Stimulated activated CD4-positive, alpha-beta T cell treated with anti-CD3 and anti-CD28 coated beads, Interleukin-12 subunit alpha, Interleukin-12 subunit beta, amount 100 ng/mL, for 48 hours (primary cell): ENCODE measurements at places on chromosomes 1 and 21.
A peak's percentile ranks its signal among the peaks of the same experiment; 100 is the strongest.

DNA sequence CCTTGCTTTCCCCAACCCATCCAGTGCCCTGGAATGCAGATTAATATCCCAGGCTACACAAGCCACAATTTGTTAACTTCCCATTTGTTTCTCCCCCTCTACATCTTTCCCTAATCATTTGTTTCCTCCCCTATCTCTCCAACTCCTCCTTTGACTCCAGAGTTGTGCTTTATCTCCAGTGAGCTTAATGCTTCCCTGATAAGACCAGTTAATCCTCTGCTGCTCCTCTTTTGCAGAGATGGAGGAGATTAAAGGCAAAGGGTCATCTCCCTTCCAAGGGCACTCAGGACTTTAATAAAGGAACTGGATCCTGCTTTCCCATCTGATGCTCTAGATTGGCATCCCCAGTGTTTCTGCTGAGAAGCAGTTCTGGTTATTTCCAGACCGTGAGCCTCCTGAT, 7.1 kb downstream of the FAM78B start:
- no peak for DNase-seq

- peak; percentile 65 for DNase-seq
Observed at GRCh38 chr1:154760469-154760933, 109.6 kb downstream of the KCNN3 start.

- peak; percentile 36 for DNase-seq
Observed at GRCh38 chr1:200866521-200866920, 6.3 kb upstream of the GPR25 start.

DNA sequence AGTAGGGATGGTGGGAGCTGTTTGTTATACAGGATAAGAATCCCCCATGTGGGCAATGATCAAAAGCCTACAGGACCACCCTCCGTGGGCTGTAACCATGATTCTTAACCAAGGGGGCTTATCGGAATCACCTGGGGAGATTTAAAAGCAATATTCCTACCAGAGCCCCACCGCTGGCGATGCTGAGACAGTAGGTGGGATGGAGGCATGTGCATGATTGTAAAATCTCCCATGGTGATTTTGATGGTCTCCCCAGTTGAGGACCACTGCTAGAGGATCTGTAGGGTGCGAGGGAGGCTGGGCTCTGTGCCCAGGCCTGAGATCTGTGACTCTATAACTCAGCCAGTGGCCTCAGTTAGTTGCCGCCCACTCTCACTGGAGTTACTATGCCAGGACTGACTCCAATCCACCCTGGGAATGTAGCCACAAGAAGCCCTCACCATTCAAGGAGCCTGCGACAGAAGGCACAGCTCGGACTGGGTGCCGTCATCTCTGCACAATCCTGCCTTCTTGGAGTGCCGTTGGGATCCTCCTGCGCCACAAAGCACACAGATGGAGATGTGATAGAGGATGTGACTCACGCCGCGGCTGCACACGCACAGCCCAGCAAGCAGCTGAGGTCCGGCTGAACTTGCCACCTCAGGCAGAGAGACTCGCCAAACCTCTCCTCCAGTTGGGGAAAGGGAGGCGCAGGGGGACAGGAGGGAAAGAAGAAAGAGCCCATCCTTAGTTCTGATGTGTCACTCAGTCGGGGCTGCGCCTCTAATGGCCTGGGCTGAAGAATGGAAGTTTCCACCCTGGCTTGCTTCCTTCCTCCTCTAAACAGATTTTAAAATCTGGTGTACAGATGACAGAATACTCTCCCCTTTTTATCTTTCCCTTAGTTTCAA, 26.5 kb downstream of the AKNAD1 start:
- DNase-seq = no peak

GRCh38 chr1:26049531-26050247, 3.8 kb upstream of the SLC30A2 start:
- DNase-seq = no peak

DNA sequence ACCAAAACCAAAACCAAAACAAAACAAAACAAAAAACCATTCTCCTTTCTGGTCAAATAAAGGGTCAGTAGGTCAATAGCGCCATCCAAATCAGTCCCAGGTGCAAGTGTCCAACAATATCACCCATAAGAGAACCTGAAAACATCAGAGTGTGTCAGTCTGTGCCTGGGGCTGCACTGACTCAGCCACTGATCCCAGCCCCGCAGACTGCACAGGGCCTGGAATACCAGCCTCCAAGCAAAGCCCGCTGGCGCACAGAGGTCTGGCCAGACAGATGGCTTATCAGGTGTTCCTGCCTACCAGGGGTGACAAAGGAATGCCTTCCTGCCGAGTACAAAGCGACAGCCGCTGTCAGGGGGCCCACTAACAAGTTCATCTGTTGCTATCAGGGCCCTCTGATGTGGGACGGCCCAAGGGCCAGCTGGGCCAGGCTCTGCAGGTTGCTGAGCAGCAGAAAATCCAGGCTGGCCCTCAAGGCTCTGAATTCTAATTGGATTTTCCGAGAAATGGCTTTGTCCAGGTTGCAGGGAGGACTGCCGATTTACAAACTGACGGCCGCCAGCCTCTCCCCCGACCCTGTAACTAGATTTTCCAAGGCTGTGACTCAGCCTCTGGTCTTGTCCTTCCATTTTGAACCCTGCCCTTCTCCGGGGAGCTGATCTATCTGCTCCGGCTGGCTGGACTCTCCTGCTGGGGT, 13.7 kb upstream of the TMEM51 start:
- DNase-seq = no peak

GRCh38 chr1:160978510-160978927, 23.9 kb upstream of the ITLN2 start:
- no peak for DNase-seq

DNA sequence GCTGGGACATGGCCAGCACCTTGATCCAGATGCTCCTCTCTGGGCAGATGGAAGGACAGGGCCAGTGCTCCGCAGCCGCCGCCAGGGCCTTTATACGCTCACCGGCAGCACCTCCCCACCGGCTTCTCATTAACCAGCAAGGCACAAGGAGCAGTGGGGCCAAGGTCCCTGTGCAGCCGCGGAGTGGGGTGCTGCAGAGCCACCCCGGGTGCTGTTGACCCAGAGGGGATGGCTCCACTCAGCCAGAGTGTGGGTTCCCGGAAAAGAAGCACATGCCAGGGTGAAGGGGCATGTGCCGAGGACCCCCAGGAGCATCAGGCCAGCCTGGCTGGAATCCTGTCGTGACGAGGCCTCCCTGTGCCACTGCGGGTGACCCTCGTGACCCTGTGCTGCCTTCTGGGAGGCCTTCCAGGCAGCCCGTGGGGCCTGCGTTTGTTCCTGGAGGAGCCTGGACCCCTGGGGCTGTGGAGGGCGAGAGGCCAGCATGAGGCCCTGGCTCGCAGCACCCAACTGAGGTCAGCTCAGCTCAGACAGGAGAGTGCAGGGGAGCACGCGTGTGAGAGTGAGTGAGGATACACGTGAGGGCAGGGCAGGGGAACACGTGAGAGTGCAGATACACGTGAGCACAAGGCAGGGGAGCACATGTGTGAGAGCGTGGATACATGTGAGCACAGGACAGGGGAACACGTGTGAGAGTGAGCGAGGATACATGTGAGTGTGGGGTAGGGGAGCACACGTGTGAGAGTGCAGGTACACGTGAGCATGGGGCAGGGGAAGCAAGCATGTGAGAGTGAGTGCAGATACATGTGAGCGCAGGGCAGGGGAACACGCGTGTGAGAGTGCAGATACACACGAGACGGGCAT, at the start of gene FTCD:
TSS of gene FTCD (minus strand) at position 66 of the 864 bp plus-strand sequence. CDS start at position 10, 56 bp downstream.
- DNase-seq = no peak

GRCh38 chr1:116266864-116267212, 106.2 kb upstream of the ATP1A1 start:
- DNase-seq = no peak

GRCh38 chr1:61149010-61149860, 66.9 kb downstream of the NFIA start:
- DNase-seq = no peak

- no peak for DNase-seq
Observed at GRCh38 chr1:30001011-30001731, 722.2 kb downstream of the MATN1 start.

DNA sequence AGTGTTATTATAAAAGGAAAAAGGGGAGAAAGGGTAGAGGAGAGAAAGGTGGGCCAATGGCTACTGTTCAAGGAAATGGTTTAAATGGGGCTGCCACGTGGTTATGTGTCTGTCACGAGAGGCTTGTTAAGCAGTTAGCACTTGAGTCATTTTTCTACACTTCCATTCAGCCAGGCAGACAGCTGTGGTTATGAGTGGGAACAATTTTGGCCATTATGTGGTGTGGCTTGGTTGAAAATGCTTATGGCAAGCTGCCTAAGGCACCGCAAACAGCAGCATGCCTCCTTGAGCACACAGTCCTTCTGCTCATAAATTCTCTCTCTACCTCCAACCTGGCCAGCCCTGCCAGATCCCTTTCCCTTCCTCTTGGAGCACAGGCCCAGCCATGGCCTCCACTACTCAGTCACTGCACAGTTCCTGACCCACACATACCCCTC, 3.2 kb upstream of the SRM start:
- no peak for DNase-seq

- DNase-seq = no peak
Observed at GRCh38 chr1:156663178-156663577, 14.0 kb downstream of the NES start.

DNA sequence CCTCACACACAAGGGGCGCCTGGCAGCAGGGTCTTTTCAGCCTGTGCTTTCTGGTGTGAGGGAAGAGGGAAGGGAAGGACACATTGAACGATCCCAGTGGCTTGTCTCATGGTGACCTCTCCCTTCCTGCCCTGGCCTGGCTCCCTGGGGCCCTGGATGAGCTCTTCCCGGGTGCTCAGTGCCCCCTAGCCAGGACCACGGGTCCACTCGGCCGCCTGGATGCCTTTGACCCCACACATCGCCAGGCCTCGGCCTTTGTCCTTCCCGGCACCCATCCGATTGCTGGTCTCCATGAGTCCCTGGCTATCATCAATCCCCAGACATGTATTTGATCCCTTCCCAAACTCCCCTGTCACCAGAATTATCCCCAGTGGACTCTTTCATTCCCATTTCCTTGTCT, 6.0 kb upstream of the TFF3 start:
- DNase-seq = no peak

DNA sequence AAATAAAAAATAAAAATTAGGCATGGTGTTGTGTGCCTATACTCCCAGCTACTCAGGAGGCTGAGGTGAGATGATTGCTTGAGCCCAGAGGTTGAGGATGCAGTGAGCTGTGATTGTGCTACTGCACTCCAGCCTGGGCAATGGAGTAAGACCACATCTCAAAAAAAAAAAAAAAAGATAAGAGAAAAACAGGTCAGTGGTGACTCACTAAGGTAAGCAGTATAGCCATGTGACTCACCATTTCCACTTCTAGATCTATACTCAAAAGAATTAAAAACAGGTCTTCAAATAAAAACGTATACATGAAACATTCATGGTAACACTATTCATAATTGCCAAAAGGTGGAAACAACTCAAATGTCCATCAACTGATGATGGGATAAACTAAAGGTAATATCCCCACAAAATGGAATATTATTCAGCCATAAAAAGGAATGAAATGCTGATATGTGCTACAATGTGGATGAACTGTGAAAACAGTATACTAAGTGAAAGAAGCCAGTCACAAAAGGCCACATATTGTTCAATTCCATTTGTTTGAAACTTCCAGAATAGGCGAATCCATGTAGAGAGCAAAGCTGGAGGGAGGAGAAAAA, 75.1 kb downstream of the ZNF281 start:
- no peak for DNase-seq

DNA sequence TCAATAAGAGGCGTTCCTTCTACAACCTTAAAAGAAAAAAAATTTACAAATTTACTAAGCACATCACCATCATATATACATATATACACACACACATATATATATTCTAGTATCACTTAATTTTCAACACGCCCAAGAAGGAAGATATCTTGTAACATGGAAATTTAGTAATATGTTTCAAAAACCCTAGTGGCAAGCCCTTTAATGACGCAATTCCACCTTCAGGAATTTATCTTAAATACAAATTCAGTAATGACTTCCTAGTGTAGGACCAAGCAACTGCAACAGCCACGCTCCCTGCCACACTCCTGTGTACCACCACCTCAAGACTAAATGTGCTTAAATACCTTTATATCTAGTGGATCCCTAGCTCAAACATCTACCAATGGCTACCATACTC, 12.5 kb downstream of the LBR start:
- DNase-seq = no peak

GRCh38 chr1:89837036-89837481, 16.2 kb downstream of the LRRC8D start:
- DNase-seq = no peak

DNA sequence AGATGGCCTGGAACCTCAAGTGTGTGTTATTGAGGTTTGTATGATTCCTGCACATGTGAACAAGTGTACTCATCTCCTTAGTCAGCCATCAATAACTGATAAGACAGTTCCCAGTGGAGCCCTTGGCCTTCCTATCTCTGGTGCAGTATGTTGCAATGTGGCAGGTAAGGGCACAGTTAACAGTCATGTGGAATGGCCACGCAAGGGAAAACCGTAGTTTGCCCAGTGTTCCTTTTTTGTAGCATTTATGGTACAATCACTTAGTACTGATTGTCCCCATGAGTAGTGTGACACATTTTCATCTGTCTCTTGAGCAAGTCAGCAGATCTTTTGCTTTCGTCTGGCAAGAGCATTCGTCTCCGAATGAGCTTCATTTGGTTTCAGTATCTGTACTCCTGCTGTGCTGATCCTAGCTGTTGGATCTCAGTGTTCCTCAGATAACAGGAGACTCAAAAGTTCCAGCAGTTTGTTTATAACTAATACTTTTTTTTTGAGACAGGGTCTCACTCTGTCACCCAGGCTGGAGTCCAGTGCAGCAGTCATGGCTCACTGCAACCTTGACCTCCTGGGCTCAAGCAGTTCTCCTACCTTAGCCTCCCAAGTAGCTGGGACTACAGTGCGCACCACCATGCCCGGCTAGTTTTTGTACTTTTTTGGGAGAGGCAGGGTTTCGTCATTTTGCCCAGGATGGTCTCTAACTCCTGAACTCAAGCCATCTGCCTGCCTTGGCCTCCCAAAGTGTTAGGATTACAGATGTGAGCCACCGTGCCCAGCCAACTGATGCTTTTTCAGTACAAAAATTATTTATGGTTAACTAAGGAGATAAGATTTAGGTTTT, 8.2 kb downstream of the CTPS1 start:
- DNase-seq = no peak

- DNase-seq = no peak
Observed at GRCh38 chr1:19643121-19643520, 990 bp upstream of the NBL1 start.

- no peak for DNase-seq
Observed at GRCh38 chr21:34942911-34943310, 106.2 kb downstream of the RUNX1 start.

DNA sequence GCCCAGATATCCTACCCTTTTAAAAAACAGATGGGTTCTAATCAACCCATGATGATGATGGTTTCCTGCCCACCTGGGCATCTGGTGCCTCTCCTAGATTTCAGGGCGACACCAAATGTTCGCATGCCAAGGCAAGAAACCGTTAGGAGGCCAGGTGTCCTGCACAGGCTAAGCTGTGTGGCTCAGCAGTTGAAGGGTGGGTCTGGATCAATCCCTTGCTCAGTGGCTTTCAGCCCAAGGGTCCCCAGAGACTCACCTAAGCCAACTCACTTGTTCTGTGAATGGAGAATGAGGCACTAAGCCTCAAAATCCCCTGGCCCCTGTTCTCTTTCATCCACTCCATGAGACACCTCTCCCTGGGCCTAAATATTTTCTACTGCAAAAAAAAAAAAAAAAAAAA, 169.1 kb upstream of the EDN2 start:
- DNase-seq = no peak
